ENCODE measurements at places on chromosomes 3 and 15.

- DNase-seq, result no peak
Measured at GRCh38 chr3:47047673-47048072, 68.2 kb downstream of the NBEAL2 start.

DNA sequence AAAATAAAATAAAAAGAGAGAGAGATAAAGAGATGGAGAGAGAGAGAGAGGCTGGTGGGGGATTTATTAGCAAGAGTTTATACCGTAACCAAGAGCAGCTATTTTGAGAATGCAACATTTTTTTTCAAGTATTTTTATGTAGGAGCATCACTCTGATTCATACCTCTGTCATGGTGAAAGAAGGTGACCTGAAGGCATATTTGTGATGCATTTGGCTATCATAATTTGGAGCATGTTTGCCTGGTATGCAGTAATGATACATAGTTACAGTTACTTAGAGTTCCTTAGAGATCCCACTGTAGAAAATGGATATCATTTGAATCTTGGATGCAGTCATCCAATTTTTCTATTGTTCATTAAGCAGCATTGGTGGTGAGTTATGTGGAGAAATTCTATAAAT is 1472.4 kb downstream of the SI start:
- DNase-seq, result no peak

GRCh38 chr3:45964139-45964538 is 20.9 kb downstream of the CXCR6 start:
- DNase-seq, result no peak

DNA sequence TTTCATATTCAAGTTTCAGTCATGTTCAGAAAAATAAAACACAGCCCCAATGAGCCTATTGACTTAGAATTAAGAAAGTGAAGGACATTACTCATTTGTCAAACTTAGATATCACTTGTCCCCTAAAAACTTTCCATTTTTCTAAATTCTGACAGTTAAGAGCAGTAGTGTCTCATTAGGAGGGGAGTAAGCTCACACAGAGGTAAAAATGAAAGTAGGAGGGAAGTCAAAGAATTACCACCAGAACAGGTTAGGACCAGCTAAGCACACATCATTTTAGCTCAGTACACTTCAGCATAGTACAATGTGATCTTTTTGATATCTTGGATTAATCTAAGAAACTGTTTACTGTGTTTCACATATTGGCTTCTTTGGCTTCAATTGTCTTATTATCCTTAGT is 64.3 kb downstream of the OSTN start:
- DNase-seq, result no peak

- no peak for DNase-seq
Measured at GRCh38 chr3:170497207-170498095, 78.8 kb downstream of the CLDN11 start.

DNA sequence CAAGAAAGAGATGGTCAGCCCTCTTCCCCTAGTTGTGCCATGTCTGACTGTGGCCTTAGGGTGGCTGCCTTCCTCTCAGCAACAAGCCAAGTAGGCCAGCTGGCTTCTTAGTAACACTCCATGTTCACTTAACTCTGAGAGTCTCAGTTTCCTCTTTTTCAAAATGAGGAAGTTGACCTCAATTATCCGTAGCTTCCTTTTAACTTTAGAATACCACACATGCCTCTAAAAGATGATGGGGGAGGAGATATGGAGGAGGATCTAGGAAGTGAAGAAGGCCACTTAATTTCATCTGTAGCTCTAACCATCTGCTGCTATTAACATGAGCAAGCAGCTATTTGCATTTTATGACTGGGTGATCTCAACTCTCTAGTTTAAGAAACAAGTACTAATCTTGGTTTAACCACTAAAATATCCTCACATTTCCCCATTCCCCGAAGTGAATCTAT is 32.9 kb downstream of the CD200R1L start:
- no peak for DNase-seq

GRCh38 chr3:99751649-99752048 is 66.0 kb upstream of the CMSS1 start:
- no peak for DNase-seq

DNA sequence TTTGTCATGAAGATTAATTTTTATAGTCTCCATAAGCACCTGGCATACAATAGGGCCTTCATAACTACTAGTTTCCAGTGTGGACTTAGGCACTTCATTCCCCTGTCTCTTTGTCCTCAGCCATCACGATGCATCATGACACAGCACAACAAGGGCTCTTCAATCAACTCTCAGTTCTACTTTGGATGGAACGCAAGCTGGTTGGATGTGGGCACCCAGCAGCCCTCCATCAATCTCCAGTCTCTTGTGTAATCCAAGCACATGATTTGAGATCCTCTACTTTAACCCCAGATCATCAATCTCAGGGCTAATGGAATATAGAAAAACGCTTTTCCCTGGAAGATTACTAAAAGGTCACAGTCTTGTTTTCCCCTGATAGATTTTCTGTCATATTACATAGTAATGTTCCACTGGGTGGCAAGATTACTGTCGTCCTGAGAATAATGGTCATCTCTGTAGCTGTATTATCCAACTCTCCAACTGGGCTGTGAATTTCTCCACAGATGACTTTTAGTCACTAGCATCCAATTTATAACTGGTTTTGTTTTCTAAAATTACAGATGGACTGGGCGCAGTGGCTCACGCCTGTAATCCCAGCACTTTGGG is 22.9 kb upstream of the CHRNA7 start:
- no peak for DNase-seq
